Hematopoietic multipotent progenitor cell treated with erythropoietin and hydrocortisone succinate and interleukin-3 and kit ligand, for 8 days (in vitro differentiated cells): ENCODE measurements at places on chromosomes 3 and 15.

DNA sequence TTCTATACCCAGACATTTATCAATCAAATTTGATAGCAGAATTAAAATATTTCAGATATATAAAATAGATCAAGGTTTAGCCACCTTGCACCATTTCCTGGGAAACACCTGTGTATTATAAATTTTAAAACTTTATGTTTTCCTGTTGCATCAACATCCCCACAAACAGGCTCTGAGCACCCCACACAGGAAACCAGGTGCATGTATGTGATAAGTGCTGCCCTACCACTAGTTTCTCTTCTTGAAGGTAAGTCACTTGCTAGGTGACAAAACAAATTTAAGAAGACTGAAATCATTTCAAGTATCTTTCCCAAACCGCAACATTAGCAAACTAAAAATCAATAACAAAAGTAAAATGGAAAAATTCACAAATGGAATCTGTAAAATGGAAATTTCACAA lies 496.1 kb upstream of the CCDC54 start:
- DNase-seq, result no peak

DNA sequence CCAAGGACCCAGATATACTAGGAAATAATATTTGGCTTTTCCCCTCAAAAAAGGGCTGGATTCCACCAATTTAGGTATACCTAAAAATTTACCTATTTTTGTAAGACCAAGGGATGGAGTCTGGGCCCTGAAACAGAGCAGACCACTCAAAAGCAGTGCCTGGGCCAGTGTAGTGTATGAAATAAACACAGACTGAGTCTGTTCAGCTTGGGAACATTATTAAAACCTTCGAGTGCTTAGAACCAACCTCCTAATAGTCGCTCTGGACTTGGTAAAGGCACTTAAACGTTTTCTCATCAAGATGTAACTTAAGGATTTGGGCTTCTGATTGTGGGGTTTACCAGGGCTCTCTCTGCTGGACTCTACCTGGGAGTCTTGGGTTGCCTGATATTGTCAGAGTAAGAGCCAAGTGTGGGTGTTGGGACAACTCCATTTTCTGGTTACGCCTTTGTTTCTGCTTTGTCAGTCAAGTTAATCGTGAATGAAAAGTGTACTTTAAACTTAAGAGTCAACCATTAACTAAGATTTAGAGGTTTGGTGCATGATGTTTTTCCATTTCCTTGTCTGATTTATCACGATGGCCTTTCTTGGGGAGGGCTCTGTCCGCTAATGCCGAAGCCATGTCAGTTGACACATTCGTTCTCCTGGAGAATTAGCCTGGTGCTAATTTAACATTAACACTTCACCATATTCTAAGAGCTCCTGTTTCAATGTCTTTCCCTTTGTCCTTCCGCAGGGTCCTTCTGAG lies 221.0 kb upstream of the TPM1 start:
- no peak for DNase-seq

- DNase-seq, result no peak
Measured at GRCh38 chr15:62118520-62119226, 46.4 kb downstream of the C2CD4B start.

DNA sequence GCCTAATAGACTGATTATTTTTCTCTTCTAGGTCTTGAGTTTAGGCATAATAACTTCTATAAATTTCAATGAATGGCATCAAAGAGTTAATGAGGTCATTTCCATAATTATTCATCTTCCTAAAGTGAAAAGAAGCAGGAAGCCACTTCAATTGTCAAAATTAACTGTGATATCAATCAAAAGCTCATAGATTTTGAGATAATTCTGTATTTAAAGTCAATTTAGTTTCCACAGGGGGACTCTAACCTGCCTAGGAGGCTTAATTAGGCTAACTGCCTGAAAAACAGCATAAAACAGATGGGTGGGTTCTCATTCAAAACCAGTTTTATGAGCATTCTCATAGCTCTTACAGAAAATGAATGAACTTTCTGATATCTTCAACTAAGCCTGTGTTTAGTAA lies 177.8 kb downstream of the OTOL1 start:
- DNase-seq, result no peak

DNA sequence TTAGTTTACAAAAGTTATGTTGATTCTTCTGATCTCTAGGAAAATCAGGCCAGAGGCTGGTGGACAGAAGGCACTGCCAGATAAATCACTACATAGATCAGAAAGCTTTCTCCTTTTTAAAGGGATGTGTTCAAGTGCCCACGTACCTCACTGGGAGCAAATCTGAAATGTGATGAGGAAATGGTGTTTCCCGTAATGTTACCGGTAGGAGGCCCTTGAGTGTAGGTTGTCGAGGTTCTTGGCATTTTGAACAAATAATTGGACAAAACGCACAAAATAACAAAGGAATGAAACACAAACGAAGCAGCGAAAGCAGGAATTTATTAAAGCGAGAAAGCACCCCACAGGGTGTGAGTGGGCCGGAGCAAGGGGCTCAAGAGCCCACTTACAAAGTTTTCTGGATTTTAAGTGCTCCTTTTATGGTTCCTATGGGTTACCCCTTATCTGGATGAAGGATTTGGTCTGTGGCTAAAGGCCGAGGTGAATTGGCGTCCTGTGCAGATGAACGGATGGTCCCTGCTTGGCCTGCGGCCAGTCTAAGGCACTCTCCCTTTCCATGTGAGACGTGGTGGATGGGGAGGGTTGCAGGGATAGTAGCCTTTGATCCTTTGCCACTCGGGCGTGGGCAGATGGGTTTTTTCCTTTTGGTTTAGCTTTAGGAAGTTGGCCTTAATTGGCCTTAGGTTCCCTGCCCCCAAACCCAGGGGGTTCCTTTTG lies 1.0 kb downstream of the SNX1 start:
- DNase-seq, result peak; percentile 46

- peak; percentile 16 for DNase-seq
Measured at GRCh38 chr3:16885593-16886302, 993 bp downstream of the PLCL2 start.

DNA sequence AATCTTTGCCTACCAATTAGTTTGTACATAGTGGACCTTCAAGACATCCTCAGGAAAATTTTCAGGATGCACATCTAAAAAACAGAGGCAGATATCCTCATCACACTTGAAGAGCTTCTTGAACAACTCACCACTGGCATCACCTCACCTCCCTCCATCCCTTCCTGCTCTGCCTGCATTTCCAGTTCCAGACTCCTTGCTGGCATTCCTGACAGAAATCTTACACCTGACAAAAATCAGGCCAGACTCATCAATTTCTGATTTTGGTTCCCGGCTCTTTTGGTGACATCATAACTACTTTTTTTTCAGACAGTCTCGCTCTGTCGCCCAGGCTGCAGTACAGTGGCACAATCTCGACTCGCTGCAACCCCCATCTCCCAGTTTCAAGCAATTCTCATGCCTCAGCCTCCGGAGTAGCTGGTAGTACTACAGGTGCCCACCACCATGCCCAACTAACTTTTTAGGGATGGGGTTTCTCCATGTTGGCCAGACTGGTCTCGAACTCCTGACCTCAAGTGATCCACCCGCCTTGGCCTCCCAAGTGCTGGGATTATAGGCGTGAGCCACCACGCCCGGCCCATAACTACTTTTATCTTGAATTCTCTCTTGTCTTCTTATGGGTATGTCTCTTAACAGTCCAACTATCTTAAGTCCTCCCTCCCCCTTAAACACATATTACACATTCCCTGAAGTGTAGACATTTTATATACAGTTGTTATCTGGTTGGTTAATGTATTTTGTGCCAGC lies 216.6 kb upstream of the IL12A start:
- no peak for DNase-seq

- peak; percentile 14 for DNase-seq
Measured at GRCh38 chr3:148158210-148158609, 539.5 kb upstream of the AGTR1 start.

GRCh38 chr3:177300842-177301241 lies 103.6 kb upstream of the TBL1XR1 start:
- DNase-seq, result no peak

GRCh38 chr3:103730744-103731143 lies 1295.9 kb downstream of the ZPLD1 start:
- DNase-seq, result no peak

DNA sequence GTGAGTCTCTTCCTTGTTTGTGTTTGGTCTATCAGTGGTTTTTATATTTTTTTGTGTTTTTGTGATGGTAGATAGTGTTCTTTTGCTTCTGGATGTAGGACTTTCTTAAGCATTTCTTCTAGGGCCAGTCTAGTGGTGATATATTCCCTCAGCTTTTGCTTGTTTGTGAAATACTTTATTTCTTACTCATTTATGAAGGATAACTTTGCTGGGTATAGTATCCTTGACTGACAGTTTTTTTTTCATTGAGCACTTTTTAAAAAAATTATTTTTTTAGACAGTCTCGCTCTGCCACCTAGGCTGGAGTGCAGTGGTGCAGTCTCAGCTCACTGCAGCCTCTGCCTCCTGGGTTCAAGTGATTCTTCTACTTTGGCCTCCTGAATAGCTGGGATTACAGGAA lies 41.9 kb downstream of the NCK1 start:
- DNase-seq, result no peak

DNA sequence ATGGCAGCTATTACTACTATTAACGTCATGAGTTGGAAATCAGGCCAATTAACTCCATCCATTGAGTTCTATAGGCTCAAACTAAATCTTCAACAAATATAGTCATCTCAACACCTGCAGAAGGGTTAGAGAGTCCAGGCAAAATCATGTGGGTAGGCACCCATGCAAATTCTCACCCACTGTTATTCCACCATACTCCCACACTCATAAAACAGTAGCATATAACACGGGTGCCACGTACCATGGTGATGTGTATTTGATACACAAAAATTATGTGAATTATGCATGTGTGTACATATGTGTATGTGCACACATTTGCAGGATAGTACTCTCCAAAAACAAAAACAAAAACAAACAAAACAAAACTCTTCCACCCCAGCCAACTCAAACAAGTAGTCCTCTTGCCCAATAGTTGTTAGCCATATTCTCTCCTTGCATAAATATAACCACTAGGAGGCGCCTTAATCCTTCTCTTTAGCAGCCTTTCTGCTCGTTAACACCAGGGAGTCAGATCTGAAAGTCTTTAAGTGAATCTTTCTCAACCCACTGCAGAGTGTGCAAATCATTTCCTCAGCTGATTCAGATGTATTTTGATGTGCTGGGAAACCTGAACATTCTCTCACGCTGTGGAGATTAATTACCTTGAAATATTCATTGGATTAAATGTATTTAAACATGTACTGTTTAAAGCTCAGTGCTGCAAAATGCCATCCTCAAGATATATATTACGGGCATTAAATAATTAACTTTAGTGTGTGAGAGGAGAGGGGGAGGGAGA lies 38.0 kb upstream of the COPB2 start:
- peak; percentile 77 for DNase-seq

DNA sequence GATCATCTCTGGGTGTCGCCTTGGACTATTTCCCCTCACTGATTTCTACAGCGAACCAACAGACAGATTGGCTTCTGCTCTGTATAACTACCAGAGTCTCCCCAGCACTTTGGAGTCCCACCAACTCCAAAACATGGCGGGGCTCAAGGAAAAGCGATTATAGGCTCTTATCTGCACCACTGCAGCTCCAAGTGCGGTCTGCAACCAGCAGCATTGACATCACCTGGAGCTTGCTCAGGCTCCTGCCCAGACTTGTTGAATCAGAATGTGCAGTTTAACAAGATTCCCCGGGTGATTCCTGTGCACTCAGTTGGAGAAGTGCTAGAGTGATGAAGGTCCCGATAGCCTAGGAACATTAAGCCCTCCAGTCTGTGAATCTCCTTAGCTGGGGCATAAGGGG lies 9.0 kb downstream of the CCK start:
- no peak for DNase-seq

GRCh38 chr3:33132019-33132360 lies 18.2 kb downstream of the CRTAP start:
- no peak for DNase-seq

DNA sequence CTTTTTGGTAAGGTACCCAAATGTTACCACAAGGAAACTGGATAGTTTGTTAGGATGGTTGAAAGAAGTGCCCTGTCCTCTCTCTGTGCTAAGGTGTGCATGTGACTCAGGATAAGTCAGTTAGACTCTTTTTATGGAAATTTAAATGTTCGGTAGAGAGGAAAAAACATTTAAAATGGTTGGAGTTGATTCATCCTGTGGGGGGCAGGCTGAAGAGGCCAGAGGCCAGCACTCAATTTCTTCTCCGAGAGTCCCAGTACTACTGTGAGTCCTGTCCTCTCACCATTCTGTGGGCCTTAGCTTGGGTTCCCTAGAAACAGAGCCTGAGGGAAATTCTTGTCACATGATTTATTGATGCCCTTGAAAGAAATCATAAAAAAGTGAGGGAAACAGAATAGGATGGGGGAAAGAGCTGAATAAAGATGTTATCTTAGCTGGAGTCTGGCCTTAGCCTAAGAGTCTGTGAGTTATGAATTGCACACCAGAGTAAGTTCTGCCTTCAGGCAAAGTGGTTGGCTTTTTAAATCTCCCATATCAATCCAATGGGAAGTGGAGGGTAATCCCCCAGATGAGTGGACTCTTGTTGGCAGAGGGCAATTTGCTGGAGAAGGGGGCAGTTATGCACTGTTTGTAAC lies 106.5 kb upstream of the GALNT15 start:
- DNase-seq, result no peak

- DNase-seq, result no peak
Measured at GRCh38 chr3:31937225-31937624, 43.8 kb downstream of the OSBPL10 start.

DNA sequence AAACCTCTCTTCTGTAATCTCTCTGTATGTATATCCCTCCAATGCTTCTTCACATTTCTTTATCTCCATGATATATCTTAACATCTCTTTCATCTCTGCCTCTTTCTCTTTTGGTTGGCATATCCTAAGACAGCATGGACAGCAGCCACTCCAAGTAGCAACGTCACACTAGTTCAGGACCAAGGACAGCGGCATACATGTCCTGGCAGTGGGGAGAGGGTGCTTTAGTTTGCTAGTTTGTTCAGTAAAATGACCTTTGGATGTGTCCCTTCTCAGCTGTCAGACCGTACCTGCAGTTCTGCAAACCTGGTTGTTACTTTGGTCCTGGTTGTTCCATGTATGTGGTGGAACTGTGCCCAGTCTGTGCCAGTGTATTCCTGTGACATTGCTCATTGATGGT lies 225.6 kb upstream of the ROPN1 start:
- DNase-seq, result peak; percentile 64

GRCh38 chr15:96243701-96244100 lies 86.8 kb upstream of the NR2F2 start:
- DNase-seq, result no peak

GRCh38 chr3:53718462-53718861 lies 127.8 kb downstream of the CHDH start:
- DNase-seq, result no peak
